ENCODE measurements at places on chromosomes 4 and X.
A peak's percentile ranks its signal among the peaks of the same experiment; 100 is the strongest.

DNA sequence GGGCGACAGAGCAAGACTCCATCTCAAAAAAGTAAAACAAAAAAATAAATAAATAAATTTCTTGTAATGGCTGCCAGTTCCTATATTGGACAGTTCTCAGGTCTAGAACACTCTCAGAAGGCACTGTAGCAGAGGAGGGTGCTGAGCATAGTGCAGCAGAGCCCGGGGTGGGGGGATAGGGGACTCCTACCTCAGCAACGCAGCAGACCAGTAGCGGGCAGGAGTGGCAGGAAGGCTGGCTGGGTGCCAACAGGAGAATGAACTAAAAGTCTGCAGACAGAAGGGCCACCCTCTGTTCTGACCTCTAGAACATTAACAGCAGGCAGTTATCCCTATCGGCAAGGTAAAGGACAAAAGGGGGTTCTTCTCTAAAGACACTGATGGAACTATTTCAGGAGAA is 20.2 kb downstream of the PDK3 start:
- DNase-seq: no peak

GRCh38 chr4:99679204-99679603 is 21.6 kb upstream of the C4orf54 start:
- no peak for DNase-seq

- no peak for DNase-seq
These were observed 250.7 kb downstream of the NAP1L3 start for GRCh38 chrX:93422693-93423092.

DNA sequence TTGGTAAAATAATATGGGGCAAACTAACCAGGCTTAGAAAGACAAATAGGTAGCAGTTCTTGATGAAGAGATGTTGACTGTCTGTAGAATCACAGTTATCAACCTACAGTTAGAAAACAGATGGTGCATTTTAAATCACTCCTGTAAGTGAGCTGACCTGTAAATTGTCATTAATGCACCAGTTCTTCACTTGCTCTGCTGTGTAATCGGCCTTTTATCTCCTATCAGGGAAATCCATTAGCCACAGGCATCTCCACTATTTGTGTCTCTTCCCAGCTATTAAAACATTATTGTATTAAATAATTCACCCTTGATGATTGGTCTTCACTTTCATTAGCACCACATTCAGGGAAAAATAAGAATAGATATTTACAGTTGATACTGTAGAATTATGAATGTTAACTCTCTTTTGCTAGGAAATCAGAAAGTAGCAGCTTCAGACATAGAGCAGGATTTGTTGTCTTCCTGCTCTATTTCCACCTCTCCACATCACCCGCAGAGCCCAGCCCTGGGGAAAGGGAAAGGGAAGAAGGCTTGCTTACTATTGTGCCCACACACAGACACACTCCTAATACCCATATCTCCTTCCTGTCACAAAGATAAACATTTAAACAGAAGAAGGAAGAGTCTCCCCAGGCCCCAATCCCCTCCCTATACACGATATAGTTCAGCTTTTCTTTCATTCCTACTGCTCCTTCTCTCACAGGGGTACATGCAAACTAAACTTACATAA is 97.1 kb downstream of the REELD1 start:
- no peak for DNase-seq

DNA sequence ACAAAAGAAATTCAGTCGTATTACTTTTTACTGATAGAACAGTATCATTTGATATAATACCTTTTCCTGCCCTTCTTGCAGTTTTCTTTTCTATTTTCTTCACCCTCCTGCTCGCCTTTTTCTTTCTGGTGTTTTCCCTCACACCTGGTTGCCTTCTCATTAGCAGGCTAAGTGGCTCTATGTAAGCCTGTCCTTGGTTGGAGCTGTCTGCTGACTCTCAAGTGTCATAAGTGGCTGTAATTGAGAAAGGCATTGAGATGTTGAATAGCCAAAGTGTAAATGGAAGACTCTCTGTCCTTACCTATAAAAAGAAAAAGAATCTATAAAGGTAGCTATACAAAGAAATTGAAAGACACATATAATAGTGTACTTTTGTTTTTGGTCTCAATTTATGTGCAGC is 180.7 kb downstream of the ADGRL3 start:
- DNase-seq: no peak

DNA sequence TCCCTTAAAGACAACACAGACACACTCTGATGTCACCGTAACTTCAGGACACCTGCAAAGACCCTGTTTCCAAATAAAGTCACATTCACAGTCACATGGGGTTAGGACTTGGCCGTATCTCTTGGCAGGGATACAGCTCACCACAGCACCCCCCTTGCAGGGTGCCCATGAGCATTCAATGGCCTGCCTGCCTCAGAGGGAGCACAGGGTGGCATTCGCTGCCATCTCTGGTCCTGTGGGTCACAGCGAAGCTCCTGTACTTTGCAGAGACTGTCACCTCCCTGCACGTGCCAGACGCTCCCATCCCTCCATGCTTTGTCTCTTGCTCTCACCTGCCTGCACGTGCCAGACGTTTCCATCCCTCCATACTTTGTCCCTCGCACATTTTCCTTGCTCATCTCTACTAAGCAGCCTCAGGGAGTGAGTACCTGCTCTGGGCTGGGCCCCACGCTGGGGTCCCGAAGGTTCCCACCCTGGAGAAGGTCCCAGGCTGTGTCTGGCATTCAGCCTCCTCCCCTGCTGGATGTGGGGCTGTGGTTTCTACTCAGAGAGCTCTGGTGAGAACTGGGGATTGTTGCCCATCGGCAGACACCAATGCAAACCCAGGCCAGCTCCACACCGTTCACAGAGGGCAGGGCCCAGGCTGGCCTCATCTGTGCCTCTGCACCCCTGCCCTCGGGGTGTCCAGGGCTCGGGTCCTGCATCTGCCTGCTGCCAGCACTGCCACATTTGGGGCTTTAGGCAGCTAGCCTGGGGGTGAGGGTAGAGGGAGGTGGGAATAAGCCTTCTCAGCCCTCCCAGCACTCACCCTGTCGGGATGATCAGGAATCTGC is 15.8 kb downstream of the HTRA3 start:
- no peak for DNase-seq

GRCh38 chr4:123822353-123822752 is 425.8 kb downstream of the SPRY1 start:
- no peak for DNase-seq

GRCh38 chr4:163165217-163166017 is 1.3 kb downstream of the NAF1 start:
- peak; percentile 15 for DNase-seq

DNA sequence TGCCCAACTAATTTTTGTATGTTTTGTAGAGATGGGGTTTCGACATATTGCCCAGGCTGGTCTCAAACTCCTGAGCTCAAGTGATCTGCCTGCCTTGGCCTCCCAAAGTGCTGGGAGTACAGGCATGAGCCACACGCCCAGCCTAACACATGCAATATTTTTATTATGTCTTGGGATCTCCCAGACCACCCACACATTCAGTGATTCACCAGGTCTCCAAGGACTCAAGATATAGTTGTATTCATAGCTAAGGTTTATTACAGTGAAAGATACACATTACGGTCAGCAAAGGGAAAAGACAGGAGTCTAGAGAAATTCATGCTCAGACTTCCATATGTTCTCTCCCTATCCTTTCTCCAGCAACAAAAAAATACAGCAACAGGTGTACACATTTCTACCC is 25.5 kb upstream of the FAM120C start:
- no peak for DNase-seq

DNA sequence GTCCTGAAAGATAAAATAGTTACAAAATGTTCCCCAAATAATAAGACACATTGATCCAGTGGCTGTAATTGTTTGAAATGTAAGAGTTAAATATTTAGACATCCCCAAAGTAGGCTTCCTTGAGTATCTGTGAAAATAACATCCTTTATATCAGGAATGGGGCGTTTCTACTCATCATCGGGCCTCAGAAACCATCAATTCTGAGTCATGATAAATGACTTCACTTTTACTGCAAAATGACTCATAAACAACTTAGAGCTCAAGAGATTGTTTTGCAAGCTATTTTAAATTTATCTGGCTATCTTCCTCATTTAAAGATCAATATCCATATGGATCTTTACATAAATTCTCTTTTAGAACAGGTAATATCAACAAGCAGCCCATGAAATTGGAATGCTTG is 369.4 kb upstream of the CNKSR2 start:
- DNase-seq: no peak

- no peak for DNase-seq
These were observed 168.6 kb downstream of the MAML3 start for GRCh38 chr4:139985401-139985800.

DNA sequence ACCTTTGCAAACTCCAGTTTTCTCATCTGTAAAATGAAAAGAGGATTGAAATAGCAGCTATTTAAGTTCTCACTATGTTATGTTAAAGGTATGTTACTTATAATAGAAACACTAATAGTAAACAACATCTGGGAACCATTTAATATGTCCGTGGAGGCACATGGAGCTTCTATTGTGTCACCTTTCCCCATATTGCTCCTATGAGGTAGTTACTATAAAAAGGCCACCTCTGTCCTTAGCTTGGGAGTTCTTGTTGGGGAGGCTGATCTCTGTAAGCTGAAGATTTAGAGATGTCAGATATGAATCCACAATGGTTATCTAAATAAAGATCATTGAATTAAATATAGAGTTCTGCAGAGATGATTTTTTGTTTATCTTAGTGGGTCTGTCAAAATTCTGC is 125.2 kb downstream of the FHIP1A start:
- no peak for DNase-seq

DNA sequence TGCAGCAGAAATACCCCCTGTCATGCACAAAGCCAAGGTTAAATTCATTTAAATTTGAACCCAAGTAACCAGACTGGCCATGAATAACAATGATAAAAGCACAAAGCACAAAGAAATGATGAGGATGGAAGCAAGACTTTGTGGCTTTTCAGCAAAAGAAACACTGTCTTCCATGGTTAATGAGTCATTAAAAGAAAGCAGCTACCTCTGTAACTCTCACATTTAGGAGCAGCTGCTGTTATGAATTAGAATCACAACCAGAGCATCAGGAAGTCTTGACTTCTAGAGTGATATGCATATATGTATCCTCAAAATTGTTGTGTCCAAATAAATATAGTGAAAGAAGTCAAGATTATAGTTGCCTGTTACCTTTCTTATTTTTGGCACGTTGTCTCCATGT is 70.7 kb upstream of the RPS6KA6 start:
- DNase-seq: no peak

DNA sequence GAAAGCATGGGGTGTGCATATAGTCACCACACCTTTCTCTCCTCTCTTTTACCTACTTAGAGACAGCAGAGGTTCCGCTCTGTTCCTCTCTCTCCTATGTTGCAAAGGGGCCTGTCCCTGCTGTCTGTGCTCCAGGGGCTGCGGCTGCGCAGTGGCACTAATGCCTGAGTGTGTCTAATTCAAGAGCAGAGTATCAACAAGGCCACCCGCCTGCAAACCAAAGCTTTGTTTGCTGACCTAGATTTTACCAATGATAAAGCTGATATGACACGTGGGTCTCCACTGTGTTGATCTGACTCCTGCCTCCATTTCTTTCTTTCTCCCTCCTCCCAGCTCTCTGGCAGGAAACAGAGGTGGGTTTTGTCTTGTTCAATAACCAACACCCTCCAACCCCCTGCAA is 74.9 kb downstream of the NSG1 start:
- no peak for DNase-seq

DNA sequence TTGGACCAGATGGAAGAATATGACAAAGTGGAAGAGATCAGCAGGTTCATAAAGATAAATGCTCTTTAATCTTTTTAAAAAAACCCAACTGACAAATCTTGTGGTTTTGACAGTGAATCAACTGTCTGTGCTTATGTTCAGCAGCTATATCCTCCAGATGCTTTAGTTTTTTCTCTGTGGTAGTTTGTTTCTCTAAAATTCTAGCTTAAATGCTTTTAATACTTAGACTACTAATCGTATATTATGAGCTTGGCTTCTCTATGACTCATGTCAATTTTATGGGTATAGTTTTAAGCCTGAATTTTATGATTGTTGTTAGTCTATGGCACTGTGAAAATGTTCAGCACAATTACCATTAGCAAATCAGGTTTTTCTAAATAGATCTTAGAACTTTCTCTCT is 12.9 kb downstream of the HHIP start:
- no peak for DNase-seq

DNA sequence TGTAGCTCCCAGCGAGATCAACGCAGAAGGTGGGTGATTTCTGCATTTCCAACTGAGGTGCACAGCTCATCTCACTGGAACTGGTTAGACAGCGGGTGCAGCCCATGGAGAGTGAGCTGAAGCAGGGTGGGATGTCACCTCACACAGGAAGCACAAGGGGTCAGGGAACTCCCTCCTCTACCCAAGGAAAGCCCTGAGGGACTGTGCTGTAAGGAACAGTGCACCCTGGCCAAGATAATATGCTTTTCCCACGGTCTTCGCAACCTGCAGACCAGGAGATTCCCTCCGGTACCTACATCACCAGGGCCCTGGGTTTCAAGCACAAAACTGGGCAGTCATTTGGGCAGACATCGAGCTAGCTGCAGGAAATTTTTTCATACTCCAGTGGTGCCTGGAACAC is 216.4 kb upstream of the TET2 start:
- DNase-seq: no peak

DNA sequence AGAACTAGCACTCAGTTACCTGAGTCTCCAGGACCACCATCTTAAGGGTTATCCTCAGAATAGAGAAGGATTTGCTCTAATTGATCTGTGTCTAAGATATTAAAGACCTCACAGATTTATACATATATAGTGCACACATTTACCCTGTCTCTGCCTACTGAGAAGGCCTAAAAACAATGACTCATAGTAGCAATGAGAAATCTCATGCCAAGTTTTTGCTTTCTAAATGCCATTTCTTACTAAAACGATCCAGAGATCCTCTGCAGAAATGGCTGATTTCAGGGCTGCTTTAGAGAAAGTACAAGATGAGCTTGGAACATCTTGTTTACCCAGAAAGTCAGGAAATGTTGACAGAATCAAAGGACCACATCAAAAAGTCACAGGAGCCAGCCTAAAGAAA is 79.1 kb upstream of the INPP4B start:
- DNase-seq: no peak

GRCh38 chr4:22407361-22407760 is 108.5 kb downstream of the ADGRA3 start:
- no peak for DNase-seq

DNA sequence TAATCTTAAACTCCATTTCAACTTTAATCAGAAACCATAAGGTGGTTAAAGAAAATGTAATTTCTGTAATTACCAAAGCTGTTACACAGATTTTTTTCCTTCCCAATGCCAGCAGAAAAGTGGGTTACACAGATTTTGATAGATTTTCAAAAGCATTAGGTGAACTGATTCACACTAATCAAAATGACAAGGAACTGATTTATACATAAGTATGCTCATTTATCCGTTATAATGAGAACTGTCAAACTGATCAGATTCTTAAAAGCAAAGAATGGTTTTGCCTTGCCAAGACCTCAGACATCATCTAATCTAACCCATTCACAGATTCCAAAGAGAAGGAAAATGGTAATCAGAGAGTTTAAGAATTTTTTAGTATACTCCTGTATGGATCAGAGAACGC is 5.2 kb downstream of the UGDH start:
- no peak for DNase-seq

All from CD14-positive monocyte (primary cell).